NCI-H1048 (cell line): ENCODE measurements at places on chromosomes 11 and 22.

DNA sequence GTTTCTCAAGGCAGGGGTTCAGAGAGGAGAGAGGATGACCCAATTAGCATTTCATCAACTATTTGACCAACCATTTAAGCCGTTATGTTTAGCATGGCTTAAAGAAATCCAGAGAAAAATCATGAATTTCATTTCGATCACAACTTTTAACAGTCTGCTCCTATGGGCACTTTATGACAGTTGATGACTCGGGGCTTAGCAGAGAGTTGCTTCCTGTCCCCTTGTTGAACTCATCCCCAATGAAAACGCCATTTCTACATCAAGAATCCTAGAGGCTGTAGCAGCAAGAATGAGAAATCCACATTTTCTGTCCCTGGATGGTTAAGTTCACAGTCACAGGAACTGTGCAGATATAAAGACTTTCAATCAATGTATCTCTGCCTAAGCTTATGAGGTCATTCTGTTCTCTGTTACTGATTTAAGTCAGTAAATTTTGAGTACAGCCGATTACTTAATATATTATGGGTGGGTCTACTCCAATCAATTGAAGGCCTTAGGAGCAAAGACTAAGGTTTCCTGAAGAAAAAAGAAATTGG is 81.1 kb downstream of the BDNF start:
- DNase-seq = no peak

- no peak for DNase-seq
Measured at GRCh38 chr11:60376601-60377000, 1.7 kb upstream of the MS4A7 start.

DNA sequence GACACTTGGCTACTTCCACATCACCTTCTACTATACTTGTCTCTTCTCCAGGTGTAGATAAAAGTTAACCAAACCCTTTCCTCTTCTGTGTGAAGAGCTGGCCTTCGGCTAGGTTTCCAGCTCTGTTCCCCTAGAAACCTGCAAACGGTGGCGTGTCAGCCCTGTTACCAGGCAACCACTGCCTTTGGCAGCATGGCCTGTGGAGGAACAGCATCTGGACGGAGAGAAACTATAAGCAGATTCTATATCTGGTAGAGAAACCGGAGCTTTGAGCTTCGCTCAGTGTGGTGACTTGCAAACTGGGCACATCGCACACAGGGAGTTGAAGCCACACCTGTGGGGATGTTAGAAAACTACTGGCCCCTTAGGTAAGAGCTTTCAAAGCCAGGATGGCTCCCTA is 35.9 kb downstream of the ARAP1 start:
- no peak for DNase-seq

DNA sequence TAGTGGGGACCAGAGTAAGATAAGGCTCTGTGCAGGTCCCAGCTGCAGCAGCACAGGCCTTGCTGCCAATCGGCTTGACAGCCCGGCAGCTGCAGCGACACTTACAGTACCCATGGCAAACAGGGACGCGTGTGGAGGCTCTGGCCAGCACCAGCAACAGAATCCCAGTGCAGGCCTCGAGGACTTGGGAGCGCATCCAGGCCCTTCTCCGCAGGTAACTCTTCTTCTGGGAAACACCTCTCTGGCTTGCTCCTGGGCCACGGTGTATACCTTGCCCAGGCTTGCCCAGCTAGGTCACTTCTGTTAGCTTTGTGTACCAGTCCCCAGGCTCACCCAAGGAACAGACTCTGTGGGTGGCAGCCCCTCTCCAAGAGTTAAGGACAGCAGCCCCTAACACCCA is 126.7 kb downstream of the CTTN start:
- DNase-seq = no peak

- DNase-seq = no peak
Measured at GRCh38 chr22:45603619-45604018, 68.0 kb upstream of the ATXN10 start.

- no peak for DNase-seq
Measured at GRCh38 chr11:114316980-114317786, 21.0 kb downstream of the NNMT start.

DNA sequence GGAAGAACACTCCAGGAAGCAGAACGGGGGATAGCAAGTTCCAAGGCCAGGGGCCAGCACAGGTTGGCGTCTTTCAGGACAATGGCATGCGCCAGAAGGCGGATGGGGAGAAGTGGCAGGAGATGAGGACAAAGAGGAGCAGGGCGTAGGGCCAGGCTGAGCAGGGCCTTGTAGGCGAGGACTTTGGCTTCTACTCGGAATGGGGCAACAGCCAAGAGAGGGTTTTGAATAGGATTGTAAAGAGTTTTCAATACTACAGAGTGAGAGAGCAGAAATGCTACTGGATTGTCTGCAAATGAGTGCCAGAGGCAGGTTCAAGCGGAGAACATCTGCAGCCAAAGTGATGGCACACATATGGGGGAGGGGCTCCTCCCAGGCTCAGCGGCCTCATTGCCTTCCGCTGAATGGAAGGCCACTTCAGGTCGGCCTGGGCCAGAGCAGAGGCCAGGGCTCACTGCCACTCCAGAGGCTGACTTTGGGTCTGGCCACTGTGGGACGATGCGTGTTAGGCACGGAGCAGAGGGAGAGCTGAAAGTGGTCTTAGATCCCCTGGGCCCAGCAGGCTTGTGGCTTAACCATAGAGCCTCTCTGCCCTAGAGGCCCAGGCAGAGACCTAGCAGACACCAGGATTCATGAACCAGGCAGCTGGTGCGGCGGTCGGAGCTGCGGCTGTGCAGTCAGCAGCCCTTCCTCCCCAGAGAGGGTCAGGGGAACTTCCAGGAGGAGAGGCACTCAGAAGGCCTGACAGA is 118.2 kb downstream of the DSCAML1 start:
- DNase-seq = no peak

DNA sequence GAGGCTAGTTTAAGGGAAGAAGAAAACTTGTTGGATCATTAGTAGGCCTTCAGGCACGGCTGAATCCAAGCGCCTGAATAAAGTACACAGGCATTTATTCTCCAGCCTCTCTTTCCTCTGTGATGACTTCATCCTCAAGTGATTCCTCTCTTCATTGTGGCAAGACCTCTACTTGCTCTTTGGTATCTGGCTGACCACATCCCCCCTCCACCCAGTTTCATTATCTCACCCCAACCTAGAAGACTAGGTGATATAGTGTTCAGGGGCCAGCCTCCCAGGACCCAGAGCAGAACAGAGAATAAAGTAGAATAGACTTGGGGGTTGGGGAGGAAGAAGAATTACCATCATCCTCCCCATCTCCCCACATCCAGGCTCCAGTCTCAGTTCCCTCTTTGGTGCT is 189.3 kb downstream of the MIAT start:
- no peak for DNase-seq

DNA sequence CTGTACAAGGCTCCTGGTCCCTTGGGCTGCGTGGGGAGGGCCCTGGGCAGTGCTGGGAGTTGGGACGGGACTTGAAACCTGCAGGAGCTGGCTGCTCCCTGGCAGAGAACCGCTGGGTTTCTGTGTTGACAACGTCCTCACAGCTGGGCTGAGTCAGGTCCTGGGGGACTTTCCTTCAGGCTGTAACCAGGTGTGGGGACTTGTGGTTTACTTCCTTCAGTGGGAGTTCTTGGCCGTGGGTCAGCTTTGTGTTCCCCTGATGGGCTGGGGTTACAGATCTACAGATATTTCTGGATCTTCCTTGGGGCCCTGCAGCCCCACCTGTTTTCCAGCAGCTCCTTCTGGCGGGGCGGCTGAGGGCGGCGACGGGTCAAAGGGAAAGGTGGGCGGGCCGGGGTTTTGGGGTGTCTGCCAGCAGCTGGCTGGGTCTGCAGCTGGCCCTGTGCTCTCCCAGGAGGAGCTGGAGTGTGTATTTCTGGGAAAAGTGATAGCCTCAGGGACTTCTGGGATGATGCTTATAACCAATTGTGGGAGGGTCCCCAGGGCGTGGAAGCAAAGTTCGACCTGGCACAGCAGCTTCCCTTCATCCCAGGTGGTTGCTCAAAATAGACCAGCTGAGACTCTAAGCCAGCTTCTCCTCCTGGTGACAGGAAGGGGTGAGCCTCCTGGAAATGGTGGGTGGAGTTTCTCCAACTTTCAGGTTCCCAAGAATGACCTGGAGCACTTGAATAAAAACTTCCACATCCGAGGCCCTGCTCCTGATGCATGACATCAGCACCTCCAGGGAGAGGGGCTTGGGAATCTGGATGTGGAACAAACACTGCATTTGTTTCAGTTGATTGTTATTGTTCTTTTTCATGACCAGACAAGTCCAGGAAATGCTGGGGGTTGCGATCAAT is 19.1 kb downstream of the ST14 start:
- DNase-seq = no peak

- DNase-seq = no peak
Measured at GRCh38 chr11:96706761-96707160, 316.9 kb downstream of the JRKL start.

DNA sequence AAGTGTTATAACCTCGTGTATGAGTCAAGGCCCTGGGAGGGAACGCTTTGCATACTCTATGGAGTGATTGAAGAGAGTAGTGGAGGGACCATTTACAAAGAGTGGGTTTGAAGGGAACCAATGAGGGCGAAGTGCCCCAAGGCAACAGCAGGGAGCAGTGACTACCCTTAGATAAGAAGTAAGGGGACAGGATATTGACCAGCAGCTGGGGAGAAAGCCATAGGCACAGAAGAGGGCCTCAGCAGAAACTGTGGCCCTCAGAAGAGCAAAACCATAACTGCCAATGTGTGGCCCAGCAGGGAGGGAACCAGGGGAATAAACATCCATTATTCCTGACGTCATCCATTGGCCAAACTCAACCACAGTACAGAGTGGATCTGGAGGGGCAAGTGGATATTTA is 24.7 kb downstream of the PARVA start:
- DNase-seq = no peak

GRCh38 chr11:71139516-71140205 is 112.7 kb downstream of the SHANK2 start:
- DNase-seq = no peak

- no peak for DNase-seq
Measured at GRCh38 chr11:18720808-18721560, 5.0 kb downstream of the IGSF22 start.

DNA sequence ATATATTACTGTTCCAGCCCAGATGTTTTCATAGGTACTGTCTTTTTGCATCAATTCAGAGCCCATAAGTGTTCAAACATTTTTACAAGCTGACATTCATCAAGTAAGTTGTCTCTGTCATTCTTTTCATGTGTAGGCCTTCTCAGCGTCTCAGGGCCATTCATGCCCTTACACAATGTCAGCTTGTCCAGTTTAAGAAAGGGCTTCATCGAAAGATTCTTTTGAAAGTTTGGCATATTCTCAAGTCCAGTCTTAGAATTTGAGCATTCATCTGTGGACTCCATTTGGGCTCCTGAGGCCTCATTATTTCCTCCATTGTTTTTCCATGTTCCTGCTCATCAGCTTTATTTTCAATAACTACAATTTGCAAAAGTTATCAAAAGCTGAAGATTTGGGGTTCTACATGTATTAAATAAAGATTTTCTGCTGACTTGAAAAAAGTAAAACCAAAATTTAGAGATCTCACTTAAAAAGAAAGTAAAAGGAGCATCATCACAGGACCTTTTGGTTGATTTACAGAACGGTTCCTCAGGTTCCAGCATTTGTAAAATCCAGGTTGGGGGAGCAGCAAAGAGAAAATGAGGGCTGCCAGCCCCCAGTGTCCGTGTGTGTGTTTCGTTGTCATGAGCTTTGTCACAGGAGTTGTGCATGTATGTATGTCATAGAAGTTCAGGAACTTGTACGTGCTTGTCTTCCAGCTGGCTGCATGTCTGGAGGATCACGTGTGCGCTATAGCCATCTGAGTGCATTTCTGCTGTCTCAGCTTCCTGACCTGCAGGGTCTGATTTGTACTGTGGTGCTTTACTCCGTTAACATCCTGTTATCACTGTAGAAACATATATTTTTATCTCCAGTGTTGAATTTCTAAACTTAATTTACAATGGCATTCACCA is 15.6 kb downstream of the MOV10L1 start:
- DNase-seq = no peak

DNA sequence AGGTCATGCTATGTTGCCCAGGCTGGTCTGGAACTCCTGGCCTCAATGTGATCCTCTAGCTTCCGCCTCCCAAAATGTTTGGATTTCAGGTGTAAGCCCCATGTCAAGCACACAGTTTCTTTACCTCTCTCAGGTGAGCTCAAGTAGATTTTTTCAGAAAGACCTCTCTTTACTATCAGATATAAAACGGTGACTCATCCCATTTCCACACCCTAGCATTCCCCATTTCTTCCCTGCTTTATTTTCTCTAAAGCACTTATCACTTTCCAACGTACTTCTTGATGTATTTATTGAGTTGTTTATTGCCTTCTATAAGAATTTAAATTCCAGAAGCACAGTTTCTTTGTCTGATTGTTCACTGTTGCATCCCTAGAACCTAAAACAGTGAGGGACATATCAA is 3.7 kb downstream of the TSG101 start:
- DNase-seq = no peak

DNA sequence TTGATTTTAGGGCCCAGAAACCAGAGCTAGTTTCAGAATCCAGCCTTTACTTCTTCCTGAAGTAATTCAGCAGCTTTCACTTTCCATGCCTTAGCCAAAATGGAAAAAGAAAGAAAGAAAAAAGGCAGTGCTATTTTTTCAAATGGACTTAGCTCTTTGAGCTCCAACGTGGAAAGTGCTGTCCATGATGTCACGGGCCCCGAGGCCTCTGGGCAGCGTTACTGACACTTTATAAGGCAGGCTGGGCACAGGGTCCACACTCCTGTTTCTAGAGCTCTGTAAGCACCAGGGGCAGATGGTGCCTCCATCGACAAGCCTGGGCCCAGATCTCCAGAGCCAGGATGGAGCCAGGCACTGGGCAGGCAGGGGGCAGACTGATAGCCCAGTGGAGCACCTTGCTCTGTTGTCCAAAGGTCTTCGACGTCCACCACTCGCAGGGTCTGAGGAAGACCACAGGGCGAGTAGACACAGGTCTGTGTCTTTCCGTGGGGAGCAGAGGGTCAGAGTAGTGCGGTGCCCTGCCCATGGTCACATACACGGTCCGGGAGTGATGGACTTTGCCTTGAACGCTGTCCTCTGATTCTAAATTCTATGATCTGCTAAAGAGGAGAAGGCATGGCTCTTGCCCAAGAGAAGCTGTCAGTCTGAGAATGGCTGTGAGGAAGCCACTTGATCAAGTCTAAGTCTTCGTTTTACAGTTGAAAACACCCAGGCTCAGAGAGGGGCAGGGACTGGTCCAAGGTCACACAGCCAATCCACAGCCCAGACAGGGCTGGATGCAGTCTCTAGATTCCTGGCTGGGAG is 22.0 kb upstream of the WNT11 start:
- DNase-seq = no peak

GRCh38 chr11:102637731-102638130 is 12.6 kb upstream of the MMP20 start:
- no peak for DNase-seq

DNA sequence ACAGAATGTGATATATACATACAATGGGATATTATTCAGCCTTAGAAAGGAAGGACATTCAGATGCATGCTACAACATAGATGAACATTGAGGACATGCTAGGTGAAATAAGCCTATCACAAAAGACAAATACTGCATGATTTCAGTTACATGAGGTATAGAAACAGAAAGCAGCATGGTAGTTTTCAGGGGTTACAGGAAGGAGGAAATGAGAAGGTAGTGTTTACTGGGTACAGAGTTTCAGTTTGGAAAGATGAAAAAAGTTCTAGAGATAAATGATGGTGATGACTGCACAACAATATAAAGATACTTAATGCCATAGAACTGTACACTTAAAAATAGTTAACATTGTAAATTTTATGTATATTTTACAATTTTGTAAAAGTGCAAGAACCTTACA is 266.7 kb upstream of the C11orf87 start:
- no peak for DNase-seq
